ENCODE measurements at places on chromosomes 1 and 21. TPM values are rescaled to one million over a fixed set of nuclear protein-coding genes. Genes with fewer than 3 reads are reported as not detected.

The GABRD gene
- not detected for total RNA-seq

The FMO2 gene
- total RNA-seq: not detected

The LRRC8C gene
- 3.4 TPM for total RNA-seq

The MRAP gene
- not detected for total RNA-seq

The TEX38 gene
- not detected for total RNA-seq

- H3K4me1 ChIP-seq: no peaks in the 10 kb centered on the region
Observed at GRCh38 chr1:193438771-193439170, 252.4 kb upstream of the B3GALT2 start.

- H3K4me1 ChIP-seq: peaks cover 13% of the 10 kb centered on the region
- H3K36me3 ChIP-seq: no peaks in the 10 kb centered on the region
- H3K27me3 ChIP-seq: no peaks in the 10 kb centered on the region
- peak overlapping the region; percentile 79 for H3K27ac ChIP-seq
- peak; percentile 95 for DNase-seq
- H3K4me3 ChIP-seq: no peak overlapping the region
Observed at GRCh38 chr1:45246760-45247159, 40.4 kb upstream of the ZSWIM5 start.

DNA sequence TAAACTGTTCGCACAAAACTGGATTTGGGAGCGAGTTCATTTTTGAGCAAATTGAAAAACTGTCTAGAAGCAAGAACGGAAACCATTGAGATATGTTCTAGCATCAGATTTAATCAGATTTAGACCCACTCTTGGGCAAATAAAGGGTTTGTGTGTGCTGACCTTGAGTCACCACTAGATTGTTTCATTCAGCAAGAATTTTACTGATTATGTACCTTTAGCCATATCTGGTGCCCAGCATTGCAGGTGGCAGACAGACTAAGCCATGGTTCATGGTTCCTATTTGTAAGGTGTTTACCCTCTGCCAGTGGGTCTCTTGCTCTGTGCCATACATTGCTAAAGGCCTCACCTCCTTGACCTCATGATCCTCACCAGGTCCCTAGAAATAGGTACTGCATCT lies 1.4 kb downstream of the NUDC start:
- H3K27me3 ChIP-seq: no peaks in the 10 kb centered on the region
- peak; percentile 75 for DNase-seq
- H3K4me3 ChIP-seq: peak overlapping the region; percentile 83
- H3K36me3 ChIP-seq: peaks cover 22% of the 10 kb centered on the region
- peaks cover 30% of the 10 kb centered on the region for H3K4me1 ChIP-seq

DNA sequence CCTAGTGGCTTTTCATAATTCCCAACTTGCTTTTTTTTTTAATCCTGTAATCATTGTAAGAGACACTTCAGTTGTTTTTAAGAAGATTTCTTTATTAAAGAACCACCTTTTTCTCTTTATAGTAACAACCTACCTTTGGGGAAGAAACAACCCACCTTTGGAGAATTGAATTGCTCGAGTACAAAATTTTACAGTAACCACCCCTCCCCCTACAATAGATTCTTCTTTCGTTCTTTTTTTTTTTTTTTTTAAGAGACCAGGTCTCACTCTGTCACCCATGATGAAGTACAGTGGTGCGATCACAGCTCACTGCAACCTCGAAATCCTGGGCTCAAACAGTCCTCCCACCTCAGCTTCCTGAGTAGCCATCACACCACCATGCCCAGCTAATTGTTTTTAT lies 2.1 kb upstream of the LRRC40 start:
- peaks cover 12% of the 10 kb centered on the region for H3K4me1 ChIP-seq
- H3K27me3 ChIP-seq: no peaks in the 10 kb centered on the region
- H3K4me3 ChIP-seq: peak overlapping the region; percentile 85
- no peak for DNase-seq
- no peak overlapping the region for H3K27ac ChIP-seq
- peaks cover 16% of the 10 kb centered on the region for H3K36me3 ChIP-seq

DNA sequence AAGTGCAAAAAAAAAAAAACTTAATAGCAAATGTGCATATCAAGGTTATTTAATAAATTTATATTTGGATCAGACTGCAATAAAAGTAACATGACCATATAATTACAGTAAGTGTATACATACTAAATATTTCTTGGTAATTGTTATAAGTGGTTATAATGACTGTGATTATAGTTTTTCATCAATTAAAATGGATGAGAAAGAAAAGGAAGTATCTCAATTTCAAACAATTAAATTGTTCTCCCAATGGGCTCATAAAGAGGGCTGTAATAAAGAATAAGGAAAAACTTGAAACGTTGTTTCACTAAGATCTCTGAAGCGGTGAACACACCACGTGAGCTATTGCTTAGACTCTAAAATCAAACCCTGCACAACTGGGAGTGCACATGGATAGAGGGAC lies 104.1 kb downstream of the CDC42BPA start:
- H3K4me3 ChIP-seq: no peak overlapping the region
- H3K36me3 ChIP-seq: no peaks in the 10 kb centered on the region
- no peak for DNase-seq
- peaks cover 26% of the 10 kb centered on the region for H3K4me1 ChIP-seq

DNA sequence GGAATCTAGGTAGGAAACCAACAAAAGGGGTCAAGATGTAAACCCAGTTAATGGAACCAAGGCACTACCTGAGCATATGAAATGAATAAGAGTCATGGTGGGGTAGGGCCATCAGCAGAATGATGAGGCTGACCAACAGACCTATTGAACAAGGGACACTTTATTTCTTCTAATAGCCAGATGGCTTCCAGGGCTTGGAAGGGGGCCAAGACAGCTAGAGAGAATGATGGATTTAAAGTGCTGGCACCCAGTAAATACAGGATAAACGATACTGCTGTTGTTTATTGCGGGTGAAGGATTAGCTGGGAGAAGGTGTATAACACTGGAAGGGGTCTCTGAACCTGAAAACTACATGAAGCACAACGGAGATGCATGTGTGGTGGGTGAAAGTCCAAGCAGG lies 15.6 kb downstream of the DDAH1 start:
- H3K36me3 ChIP-seq: peaks cover 2% of the 10 kb centered on the region
- DNase-seq: no peak
- H3K27ac ChIP-seq: no peak overlapping the region
- H3K4me1 ChIP-seq: peaks cover 30% of the 10 kb centered on the region

DNA sequence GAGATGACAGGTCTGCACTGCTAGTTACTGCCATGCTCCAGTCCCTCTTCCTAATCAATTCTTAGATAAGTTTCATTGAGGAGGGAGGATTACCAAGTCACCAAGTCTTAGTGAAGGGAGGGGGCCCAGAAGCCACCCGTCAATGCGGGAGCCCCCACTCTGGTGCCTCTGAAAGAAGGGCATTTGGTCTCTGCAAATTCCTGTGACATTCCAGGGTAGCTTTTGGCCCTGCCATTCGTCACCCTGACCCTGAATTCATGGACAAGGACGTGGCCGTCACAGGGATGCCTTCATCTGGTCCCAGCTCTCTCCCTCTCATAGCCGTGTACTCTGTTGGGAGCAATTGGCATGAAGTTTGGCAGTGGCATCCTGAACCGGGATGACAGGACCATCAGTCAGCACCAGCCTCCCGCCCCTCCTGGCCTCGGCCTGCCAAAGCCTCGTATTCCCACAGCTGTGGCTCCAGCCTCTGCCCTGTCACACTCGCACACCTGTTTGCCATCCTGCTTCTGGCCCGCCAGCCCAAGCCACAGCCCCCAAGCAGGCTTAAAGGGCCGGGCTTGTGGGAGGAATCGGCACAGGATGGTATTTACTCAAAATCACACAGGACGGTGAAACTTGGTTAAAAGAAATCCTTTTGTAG lies 150.7 kb downstream of the CLIC6 start:
- H3K4me3 ChIP-seq: no peak overlapping the region
- H3K27me3 ChIP-seq: no peaks in the 10 kb centered on the region
- no peak for DNase-seq
- H3K36me3 ChIP-seq: peaks cover 87% of the 10 kb centered on the region

DNA sequence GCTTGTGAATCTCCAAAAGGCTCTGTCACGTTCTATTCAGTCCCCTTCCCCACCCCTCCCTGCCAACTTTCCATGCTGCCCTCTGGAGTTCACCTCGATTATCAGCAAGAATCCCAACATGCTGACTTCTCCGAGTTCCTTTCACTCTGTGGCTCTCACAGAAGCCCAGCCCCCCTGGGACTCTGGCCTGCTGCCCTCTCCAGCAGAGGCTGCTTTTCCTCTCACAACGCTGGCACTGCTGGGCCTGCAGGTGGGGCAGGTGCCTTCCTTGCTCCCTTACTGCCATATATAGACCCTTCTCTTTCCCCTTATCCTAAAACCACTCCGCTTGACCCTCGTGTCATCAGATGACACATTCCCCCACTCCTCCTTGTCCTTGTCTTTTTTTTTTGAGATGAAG lies 10.2 kb upstream of the RNF186 start:
- no peak overlapping the region for H3K27ac ChIP-seq
- H3K36me3 ChIP-seq: no peaks in the 10 kb centered on the region
- no peaks in the 10 kb centered on the region for H3K4me1 ChIP-seq
- H3K4me3 ChIP-seq: no peak overlapping the region

DNA sequence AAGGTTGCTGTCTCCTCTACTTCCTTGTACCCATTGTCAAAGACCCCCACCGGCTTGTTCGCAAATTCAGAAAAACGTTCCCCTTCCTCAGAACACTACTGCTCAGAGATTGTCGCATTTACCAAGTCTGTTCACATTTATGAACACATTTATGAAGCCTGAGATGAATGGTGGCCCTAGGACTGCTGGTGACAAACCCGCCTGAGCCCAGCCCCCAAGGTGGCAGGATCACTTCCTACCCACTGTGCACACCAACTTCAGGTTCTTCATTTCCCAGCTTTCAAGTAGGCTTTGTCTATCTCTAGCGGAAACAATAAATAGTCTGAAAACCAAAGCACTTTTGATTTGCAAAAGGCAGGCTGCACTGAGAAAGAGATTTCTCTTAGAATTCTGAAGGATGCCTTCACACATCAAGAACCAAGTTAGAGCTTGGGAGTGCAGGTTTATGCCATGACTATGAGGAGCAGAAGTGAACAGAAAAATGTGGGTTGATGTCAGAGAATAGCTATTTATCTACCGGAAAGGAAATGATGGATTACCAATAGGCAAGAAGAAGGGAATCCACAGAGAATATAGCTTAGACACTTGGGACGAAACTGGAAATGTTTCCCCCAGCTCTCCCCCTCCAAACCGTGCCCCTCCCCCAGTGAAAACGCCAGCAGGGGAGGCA lies 200.5 kb downstream of the TOMM20 start:
- no peak for DNase-seq
- H3K27ac ChIP-seq: no peak overlapping the region
- H3K36me3 ChIP-seq: no peaks in the 10 kb centered on the region
- H3K4me3 ChIP-seq: no peak overlapping the region
- H3K27me3 ChIP-seq: no peaks in the 10 kb centered on the region
- peaks cover 31% of the 10 kb centered on the region for H3K4me1 ChIP-seq

- no peaks in the 10 kb centered on the region for H3K36me3 ChIP-seq
- DNase-seq: no peak
- H3K27ac ChIP-seq: no peak overlapping the region
- H3K27me3 ChIP-seq: peaks cover 38% of the 10 kb centered on the region
- no peak overlapping the region for H3K4me3 ChIP-seq
Observed at GRCh38 chr1:87170931-87171598, 157.6 kb upstream of the LMO4 start.

DNA sequence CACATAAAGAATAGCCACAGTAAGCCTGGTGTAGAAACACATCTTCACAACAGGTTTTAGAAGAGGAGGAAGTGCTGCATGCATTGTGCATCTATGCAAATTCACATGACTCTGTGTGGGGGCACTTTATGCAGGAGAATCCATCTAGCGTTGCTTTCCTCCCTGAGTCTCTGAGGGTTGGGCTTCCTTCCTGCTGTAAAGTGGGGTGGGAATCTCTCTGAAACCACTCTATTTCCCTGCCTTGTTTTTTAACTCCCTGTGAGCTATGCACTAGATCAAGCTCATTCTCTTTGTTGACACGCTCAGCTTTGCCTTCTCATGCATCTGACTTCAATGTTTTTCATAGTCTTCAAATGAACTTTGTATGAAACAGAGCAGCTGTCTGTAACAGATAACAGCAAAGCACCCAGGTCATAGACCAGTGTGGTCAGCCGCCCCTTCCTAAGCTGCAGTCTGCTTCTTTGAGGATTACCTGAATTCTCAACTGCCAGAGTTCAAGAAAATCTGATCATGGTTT lies 102.7 kb upstream of the DPH5 start:
- no peaks in the 10 kb centered on the region for H3K36me3 ChIP-seq
- H3K27me3 ChIP-seq: no peaks in the 10 kb centered on the region
- H3K4me3 ChIP-seq: no peak overlapping the region
- peaks cover 29% of the 10 kb centered on the region for H3K4me1 ChIP-seq
- no peak for DNase-seq

GRCh38 chr1:64171797-64172281 lies 31.6 kb upstream of the UBE2U start:
- H3K27me3 ChIP-seq: no peaks in the 10 kb centered on the region
- DNase-seq: peak; percentile 85
- peaks cover 31% of the 10 kb centered on the region for H3K4me1 ChIP-seq
- peak overlapping the region; percentile 92 for H3K27ac ChIP-seq
- peak overlapping the region; percentile 34 for H3K4me3 ChIP-seq
- H3K36me3 ChIP-seq: no peaks in the 10 kb centered on the region

GRCh38 chr1:156700736-156701531 lies 4.4 kb downstream of the CRABP2 start:
- H3K4me1 ChIP-seq: peaks cover 30% of the 10 kb centered on the region
- H3K27me3 ChIP-seq: no peaks in the 10 kb centered on the region
- H3K27ac ChIP-seq: no peak overlapping the region
- H3K36me3 ChIP-seq: no peaks in the 10 kb centered on the region

Data from PC-3 (cell line).